T-helper 17 cell (primary cell): ENCODE measurements at places on chromosomes 2 and 18.

DNA sequence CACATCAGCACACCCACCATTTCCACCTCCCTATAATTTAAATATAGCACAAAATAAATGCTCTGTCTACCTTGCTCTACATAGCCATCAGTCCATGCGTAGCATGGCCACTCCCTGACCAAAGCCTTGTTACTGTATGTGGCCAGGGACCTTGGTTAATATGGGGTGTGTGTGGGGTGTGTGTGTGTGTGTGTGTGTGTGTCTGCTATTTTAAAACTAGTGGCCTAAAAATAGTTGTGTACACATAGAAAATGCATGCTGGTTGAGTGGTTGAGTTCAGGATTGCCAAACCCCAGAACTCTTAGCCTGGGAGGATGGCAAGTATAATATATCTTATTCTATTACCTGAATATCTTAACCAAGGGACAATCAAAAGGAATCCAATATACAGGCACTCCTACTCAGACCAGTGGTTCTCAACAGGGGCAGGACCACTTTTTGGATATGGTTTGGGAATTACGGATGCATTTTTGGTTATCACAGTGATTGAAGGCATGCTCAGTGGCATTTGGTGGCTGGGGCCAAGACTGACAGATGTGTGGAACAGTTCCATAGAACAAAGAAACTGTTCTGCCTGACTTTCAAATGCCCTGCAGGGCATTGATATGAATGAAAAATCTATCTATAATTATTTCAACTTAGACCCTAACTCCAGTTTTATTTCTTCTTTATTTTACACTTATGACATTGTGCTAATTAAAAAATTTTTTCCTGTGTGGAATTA lies 72.3 kb upstream of the PSME4 start:
- no peak overlapping the region for H3K27ac ChIP-seq
- DNase-seq: no peak
- H3K4me3 ChIP-seq: no peak overlapping the region
- H3K27me3 ChIP-seq: no peaks in the 10 kb centered on the region
- peaks cover 3% of the 10 kb centered on the region for H3K4me1 ChIP-seq
- H3K36me3 ChIP-seq: peaks cover 3% of the 10 kb centered on the region

DNA sequence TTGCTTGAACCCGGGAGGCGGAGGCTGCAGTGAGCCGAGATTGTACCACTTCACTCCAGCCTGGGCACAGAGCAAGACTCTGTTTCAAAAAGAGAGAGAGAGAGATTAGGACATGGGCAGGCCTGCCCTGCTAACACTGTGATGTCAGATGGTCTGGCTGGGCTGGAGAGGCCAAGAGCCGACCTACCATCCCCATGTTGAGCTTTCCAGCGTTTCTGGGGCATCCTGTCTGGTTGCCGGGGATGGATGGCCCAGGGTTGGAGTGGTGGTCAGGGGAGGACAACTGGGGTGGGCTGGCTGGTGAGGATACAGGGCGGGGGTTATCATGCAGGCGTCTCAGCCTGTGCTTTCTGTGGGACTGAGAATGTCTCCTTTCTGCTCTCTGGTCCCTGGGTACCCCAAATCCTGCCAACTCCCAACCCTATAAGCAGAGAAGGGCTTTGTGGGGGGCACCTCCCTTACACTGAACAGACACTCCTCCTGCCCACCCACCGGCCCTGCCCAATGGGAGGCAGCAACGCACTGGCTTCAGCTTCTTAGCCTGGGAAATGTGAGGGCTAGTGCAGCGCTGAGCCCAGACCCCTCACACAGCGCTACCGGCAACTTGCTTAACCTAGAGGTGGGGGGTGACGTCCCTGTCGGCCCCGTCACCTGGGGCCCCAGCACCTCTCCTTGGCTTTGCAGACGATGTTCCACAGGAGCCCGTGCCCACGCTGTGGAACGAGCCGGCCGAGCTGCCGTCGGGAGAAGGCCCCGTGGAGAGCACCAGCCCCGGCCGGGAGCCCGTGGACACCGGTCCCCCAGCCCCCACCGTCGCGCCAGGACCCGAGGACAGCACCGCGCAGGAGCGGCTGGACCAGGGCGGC lies 5.4 kb downstream of the SNORC start:
- H3K36me3 ChIP-seq: no peaks in the 10 kb centered on the region
- H3K4me3 ChIP-seq: peak overlapping the region; percentile 87
- peaks cover 20% of the 10 kb centered on the region for H3K27me3 ChIP-seq
- DNase-seq: no peak
- H3K27ac ChIP-seq: no peak overlapping the region

- no peak for DNase-seq
- no peaks in the 10 kb centered on the region for H3K36me3 ChIP-seq
- H3K27ac ChIP-seq: no peak overlapping the region
- H3K27me3 ChIP-seq: no peaks in the 10 kb centered on the region
- H3K4me3 ChIP-seq: no peak overlapping the region
- H3K4me1 ChIP-seq: peaks cover 18% of the 10 kb centered on the region
Observed at GRCh38 chr2:128292599-128293425, 25.9 kb downstream of the HS6ST1 start.

DNA sequence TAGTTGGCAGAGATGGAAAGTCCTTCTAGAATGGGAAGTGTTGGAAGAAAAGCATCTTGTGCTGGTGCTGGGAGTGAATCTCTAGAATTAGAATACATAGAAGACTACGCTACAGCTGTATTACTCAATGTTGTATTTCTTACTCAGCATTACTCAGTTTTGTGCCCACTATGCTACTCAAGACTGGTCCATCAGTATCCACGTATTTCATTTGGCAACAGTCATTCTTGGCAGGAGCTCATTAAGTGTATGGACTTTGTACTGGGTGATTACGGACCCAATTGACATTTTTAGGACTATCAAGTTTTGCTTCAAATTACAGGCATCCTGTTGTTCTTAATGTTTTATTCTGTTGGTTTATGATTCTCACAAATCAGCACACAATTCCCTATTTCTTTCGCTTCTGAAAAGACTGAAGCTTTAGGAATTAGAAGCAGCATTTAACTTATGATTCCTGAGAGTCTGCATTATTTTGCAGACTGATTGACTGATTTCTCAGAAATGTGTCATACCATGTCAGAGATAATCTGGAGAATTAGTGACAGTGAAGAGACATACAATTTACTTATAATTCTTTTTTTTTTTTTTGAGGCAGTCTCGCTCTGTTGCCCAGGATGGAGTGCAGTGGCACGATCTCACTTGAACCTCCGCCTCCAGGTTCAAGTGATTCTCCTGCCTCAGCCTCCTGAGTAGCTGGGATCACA lies 136.9 kb downstream of the MYO3B start:
- H3K4me3 ChIP-seq: no peak overlapping the region
- H3K27me3 ChIP-seq: peaks cover 52% of the 10 kb centered on the region
- no peaks in the 10 kb centered on the region for H3K36me3 ChIP-seq
- H3K4me1 ChIP-seq: no peaks in the 10 kb centered on the region
